Prostate gland (tissue), 2 donors: ENCODE measurements at places on chromosomes 1 and 21.

DNA sequence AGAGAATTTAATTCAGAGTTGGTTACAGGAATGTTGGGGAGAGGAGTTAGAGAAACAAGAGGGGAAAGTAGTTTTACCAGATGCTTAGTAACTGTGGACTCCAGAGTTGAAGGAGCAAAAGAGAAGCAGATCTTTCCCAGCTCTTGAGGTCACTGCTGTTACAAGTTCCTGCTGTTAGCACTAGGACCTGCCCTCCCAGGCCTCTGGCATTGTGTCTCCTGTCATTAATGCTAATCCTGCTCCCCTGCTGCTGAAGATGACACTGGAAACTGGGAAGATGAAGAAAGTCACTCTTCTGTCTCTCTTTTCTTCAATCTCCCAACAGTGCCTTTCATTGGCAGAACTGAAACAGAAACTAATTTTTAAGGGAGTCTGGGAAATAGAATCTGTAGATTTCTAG, 845.6 kb downstream of the ADGRL2 start:
- no peak for DNase-seq

DNA sequence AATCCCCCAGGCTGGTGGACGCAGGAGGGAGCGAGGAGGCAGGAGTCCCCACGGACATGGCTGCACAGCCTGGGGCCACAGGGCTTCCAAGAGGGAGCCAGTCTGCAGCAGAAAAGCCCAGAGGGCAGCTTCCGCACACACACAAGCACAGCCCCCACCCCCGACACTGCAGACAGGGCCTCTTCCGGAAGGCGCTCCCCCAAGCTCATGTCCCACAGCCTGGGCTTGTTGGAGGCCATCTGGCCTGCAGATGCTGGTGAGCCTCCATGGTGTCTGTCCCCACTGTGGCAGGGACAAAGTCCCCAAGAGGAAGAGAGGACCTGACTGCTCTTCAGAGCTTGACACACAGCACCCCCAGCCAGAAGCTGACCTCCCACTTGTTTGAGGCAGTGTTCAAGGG, 13.4 kb upstream of the KIAA1614 start:
- DNase-seq: no peak

DNA sequence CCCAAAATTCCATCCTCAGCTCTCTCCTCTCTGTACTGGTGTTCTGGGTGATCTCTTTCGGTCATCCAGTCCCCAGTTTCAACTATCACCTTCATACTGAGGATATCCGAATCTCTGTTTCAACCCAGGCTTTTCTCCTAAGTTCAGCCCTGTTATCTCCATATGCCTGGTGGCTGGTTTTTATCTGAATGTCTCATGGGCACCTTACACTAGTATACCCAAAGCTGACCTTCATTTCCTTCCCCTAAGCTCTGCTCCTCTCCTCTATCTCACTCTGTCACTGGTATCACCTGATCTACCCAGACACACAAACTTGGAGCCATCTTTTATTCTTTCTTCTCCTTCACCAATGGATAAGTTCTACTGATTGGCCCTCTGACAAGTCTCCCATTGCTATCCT, 53.0 kb downstream of the LRRC71 start:
- DNase-seq: no peak

- DNase-seq: no peak
Measured at GRCh38 chr1:5191470-5191869, 537.1 kb downstream of the AJAP1 start.

GRCh38 chr1:87820668-87821334, 492.1 kb downstream of the LMO4 start:
- no peak for DNase-seq
